ENCODE measurements at places on chromosomes 6 and 20.

DNA sequence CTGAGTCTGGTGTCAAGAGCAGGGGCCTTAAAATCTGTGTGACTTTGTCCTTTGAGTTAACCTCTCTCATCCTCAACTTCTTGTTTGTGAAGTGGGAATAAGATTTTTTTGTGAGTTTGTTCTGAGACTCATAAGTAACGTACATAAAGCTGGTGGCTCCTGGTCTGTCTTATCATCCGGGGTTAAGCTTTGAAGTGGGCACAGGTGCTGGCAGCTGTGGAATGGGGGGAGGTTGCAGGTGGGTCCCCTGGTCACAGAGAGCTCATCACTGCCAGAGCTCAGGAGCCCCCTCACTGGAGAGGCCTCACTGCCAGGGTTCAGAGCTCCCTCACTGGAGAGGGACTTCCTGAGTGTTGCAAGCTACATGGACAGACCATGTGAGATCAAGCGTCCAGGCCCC, 174.1 kb downstream of the NRN1 start:
- no peak for DNase-seq

- DNase-seq = no peak
Measured at GRCh38 chr20:59381689-59382088, 81.3 kb downstream of the EDN3 start.

GRCh38 chr6:91020744-91021143, 433.9 kb upstream of the MAP3K7 start:
- DNase-seq = no peak

GRCh38 chr6:37783856-37784584, 35.5 kb upstream of the ZFAND3 start:
- no peak for DNase-seq

GRCh38 chr6:110116258-110116657, 63.2 kb downstream of the WASF1 start:
- DNase-seq = no peak

DNA sequence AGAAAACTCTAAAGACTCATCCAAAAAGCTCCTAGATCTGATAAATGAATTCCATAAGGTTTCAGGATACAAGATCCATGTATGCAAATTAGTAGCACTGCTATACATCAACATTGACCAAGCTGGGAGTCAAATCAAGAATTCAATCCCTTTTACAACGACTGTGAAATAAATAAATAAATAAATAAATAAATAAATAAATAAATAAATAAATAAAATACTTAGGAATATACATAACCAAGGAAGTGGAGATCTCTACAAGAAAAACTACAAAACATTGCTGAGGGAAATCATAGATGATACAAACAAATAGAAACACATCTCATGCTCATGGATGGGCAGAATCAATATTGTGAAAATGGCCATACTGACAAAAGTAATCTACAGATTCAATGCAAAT, 132.0 kb upstream of the NRSN1 start:
- no peak for DNase-seq

- DNase-seq = no peak
Measured at GRCh38 chr6:154257067-154257466, 99.5 kb downstream of the IPCEF1 start.

DNA sequence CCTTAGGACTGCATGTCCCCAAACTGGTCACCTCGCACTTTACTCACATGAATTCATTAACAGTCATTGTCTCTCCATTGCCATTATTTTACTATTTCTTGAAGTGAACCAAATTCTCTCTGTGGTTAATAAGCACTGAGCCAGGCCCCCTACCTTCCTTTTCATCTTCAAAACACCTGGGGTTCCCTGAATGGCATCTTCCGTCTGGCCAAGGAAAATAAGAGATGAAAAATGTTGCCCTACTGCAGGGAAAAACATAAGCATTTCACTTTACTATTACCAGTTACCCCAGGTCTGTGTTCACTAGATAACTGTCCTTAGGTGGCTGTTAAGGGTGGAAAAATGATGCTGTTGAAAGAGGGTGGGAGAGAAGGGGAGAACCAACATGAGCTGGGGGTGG, 10.0 kb upstream of the NKX2-2 start:
- no peak for DNase-seq

DNA sequence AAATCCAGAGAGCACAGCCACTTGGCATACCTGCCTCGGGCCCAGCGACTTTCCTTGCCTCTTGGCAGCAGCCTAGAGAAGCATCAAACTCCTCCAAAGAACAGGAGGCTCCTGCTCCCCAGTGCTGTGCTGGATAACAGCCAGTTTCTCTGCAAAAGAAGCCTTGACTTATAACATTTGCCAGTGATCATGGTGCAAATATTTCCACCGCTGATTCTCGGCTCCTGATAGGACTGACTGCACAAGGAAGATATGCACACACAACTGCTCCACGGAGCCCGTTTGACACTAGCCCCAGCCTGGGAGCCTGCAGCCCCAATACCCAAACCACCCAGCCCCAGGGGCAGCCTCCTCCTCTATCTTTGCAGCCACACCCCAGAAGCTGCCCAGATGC, 17.5 kb downstream of the ACSS1 start:
- DNase-seq = no peak

GRCh38 chr20:15288106-15288505, 950.7 kb upstream of the FLRT3 start:
- no peak for DNase-seq

DNA sequence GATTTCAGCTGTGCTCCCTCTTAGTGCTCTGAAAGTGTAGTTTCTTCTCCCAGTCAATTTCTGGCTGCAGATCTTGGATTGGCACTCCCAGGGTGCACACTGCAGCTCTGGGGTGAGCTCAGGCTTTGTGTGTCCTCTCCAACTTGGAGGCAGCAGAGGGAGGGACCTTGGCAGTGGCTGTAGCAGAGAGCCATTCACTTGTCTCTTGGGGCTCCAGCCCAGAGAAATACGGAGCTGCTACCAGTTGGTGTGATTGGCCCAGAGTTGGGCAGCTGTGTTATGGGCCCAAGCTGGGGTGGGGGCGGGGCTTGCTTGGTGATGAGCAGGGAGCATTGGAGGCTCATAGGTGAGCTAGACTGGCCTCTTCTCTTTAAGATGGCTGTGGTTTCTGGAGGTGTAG, 65.9 kb downstream of the KLHL32 start:
- DNase-seq = no peak

DNA sequence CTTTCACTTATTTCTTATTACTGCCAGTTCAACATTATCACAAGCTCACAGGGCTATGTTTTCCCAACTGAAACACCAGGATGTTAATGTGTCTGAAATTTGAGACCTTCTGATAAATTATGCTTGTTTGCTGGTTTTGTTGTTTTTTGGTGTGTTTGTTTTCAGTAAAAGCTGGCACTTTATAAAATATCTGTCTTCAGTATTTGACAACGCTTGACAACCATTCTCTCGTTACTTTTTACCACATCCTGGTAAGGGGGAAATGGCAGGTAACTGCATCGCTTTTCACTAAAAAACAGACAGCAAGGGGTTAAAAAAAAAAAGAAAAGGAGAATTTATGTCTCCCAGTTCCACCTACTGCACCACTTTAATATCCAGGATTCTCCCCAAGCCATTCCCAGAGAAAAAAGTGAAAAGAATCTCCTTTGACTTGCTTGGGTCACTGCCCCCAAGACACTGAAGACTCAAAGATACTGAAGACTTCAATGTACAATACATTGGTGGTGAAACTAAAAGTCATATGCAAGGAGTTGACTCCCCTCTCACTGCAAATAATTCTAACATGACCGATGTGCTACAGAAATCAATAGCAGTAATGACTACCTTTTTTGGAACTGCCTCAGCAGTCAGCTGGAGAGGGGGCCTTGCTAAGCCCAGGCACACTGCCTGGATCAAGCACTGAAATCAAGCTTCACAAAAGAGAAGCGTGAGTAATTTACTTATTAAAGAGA, 88.9 kb downstream of the HIVEP2 start:
- DNase-seq = no peak

DNA sequence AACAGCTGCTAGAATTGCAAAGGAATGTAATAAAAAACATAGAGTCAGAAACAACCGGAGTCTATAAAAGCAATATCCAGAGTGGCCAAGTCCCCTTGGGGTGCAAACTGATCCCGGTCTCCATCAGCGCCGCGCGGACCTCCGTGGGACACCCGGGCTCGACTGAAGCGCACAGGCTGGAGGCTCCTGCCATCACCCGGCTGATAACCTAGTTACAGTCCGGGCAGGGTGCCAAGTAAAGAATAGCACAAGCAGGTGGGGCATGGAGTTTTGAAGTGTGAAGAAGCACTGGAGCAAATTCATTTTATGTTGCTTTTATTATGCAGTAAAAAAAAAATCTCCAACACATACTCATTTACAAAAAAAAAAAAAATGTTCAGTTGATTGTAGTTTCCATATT, 205.1 kb upstream of the GMDS start:
- DNase-seq = peak; percentile 84

GRCh38 chr20:47356220-47356525, 326 bp downstream of the ZMYND8 start:
- DNase-seq = no peak

DNA sequence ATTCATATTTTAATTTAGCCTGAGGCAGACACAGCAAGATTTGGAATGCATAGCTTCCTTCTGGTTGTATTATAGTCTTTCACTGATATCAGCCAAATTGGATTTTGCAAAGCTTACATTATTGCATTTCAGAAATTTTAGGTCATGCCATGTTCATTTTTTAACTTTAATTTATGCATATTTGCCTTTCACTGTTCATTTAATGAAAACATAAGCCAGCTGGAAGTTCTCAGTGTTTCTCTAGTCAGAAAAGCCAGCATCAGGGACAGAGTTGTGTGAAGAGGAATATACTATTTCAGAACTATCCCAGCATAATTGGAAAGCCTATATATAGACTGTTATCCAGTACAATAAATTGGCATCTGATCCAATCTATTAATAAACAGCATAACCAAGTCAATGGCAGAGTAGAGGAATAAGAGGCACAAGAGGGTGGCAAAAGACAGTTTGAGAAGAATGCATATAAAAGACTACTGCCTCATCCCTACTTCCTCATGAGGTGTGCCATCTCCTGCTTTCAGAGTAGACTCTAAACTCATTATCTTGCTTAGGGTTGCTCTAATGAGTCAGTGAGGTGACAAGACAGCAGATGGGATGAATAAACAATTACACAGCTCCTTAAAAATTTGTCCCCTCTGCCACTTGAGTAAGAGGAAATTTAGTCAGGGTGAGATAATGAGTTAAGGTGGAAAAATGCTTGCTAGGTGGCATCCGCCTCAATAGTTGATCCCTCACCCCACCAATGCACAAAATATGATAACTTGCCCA, 159.8 kb upstream of the HCRTR2 start:
- DNase-seq = no peak

DNA sequence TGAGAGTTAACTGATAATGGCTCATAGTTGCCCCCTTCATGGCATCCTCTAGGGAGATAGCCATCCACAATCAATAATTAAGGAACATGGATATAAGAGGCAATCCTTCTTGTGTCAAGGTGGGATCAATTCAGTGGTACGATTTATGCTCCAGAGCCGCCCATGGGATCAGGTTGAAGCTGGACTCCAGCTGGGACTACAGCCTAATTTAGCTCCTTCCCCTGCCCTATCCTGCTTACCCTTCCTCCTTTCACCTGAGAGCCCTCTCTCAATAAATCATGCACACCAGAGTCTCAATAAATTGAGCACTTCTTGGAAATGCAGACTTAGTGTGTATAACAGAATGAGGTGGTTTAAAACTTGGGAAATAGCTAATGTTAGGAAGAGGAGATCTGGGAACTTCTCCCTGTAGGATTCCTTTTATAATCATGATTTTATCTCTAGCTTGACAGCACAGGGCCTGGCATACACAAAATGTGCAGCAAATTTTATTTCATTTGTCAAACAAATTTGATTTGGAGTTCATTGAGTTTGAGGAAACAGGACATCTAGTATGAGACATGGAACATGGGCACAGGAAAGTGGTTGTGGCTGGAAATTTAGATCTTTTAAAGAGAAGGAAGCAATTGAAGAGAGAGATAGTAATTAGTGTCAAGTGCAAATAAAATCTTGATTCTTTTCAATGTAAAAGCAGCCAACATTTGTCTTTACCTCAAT, 28.6 kb upstream of the OGFRL1 start:
- no peak for DNase-seq

DNA sequence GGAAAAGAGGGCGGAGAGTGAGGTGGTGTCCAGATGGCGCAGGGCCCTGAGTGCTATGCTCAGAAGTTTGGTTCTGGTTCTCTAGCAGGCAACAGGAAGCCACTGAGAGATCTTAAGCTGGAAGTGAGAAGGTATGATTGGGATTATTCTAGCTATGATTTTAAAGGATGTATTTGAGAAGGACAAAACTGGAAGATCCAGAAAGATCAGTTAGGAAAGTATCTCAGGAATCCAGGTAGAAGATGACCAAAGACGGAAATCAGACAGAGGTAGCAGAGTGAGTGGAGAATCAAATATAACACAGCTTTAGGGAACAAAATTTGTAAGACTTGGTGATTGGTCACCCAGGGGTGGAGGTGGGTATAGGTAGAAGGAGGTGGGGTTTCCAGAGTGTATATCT, 5.8 kb downstream of the SYNE1 start:
- DNase-seq = no peak

DNA sequence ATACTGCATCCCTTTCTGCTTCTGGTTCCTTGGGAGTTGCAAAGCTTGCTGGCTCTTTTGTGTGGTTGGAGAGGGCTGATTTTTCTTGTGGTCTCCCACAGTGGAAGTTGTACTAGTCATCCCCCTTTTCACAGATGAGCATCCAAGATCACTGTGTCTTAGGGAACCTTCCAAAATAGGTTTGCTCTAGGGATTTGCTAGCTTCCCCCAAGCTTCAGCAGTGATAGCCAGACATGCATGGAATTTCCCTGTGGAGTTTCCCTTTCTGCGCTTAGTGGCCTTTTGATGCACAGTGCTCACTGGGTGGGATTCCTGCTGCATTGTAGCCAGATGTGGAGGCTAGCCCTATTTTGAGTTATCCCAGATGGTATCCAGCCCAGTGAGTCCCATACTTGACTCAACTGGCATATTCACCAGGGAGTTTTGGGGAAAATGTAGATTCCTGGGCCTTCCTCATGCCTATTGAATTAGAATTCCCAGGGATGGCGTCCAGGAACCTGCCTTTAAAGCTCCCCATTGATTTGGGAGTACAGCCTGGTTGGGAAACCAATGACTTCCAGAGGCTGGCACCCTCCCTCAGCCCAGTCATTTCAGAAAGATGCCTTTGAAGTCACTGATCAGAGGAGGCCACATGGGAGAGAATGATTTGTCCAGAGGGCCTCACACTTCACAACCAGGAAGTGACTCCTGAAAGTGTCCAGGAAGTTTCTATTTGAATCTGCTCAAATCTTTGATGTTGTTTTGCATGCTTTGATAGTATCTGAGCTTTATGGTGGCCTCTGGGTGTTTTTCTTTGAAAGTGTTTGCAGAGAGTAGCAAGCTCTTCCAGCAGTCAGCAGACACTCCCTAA, 25.9 kb downstream of the PPARD start:
- no peak for DNase-seq

DNA sequence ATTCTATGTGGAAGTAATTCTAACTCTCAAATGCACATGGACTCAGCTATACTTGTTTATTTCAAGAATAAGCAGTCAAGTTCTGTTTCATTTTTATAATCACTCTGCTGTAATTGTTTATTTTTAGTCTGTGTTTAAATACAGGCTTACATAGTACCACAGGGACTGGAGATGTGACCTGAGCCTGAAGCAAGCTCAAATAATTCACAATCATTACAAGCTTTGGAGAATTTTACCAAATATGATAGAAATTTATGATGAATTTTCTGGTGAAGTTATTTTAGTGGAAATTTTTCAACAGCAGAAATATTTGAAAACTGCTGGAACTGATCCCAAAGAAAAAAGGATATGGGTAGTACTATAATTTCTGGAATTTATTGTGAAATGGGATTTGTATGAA, 41.6 kb upstream of the DSE start:
- DNase-seq = no peak
